Smooth muscle cell of the umbilical artery (primary cell): ENCODE measurements at places on chromosomes 12 and 14. TPM values are rescaled to one million over a fixed set of nuclear protein-coding genes. Genes with fewer than 3 reads are reported as not detected.

The TRHDE gene
- 49.7 and 78.4 TPM in 2 replicates for total RNA-seq

The KCNMB4 gene
- 2.7 and 3.0 TPM in 2 replicates for total RNA-seq

The FERMT2 gene
- total RNA-seq = 143 and 184 TPM in 2 replicates

The IAPP gene
- total RNA-seq = not detected in 2 replicates

The P2RX7 gene
- 0.28 and 0.89 TPM in 2 replicates for total RNA-seq

The VDR gene
- total RNA-seq = 8.5 and 12.2 TPM in 2 replicates

The COQ10A gene
- total RNA-seq = 7.1 and 13.4 TPM in 2 replicates

The PKP2 gene
- 3.4 and 20.5 TPM in 2 replicates for total RNA-seq

The DNAJC22 gene
- 0.83 and 1.2 TPM in 2 replicates for total RNA-seq

The KIAA0586 gene
- 24.1 and 32.4 TPM in 2 replicates for total RNA-seq
